ENCODE measurements at places on chromosomes 4 and X. TPM values are rescaled to one million over a fixed set of nuclear protein-coding genes. Genes with fewer than 3 reads are reported as not detected.

GRCh38 chr4:30720661-30721184, 554 bp downstream of the PCDH7 start:
- DNase-seq: peak; percentile 34

DNA sequence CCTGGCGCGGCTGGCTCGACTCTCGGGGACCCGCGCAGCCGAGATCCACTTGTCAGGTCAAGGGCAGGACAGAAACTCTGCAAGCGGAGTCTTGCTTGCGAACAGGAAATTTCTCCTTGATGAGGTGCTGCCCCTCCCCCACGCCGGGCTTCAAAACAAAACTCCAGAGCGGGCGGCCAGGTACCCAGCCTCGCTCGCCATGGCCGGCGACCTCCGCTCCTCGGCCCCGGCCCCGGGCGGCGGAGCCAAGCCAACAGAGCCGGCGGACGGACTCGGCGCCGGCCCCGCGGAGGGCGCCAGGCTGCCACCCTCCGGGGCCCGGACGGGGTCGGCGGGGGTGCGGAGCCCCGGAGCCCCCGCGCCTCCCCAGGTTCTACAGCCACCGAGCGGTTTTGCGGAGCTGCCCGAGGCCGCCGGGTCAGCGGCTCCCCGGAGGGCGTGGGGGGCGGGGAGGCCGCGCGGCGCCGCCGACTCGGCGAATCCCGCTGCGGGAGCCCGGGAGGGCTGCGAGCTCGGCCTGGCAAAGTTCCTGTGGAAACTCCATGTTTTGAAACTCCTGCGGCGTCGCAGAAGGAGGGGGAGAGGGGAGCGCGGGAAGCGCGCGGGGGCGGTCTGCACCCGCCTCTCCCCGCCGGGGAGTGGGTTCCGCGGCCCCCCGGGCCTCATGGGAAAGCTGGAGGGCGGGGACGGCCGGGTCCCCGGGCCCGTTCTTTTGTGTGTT, 11.7 kb upstream of the BCOR start:
- no peak for DNase-seq

DNA sequence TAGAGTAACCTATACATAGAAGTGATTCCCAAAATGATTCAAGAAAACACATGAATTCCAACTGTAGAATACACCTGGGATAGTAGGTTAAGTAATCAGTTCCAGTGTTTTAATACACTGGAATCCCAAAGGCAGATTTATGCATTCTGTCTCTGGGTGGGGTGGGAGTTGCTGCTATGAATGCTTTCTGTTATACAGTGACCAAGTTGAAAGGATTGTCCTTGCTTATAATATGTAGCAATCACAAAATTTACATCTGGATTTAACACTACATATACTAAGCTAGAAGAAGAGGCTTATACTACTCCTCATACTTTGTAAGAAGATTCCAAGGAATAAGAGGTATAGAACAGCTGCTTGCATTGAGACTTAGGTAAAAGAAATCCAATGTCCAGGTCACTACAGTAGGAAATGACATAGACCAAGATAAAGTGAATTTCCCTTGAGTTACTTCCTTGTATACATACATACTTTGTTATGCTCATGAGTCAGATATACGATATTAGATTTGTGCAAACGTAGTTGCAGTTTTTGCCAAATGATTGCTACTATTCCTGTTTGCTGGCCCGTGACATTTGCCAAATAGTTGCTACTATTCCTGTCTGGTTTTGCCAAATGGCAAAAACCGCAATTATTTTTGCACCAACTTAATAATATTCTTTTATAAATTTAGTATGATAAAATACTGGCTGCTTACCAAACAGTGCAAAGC, 210.5 kb upstream of the DIAPH2 start:
- no peak for DNase-seq

DNA sequence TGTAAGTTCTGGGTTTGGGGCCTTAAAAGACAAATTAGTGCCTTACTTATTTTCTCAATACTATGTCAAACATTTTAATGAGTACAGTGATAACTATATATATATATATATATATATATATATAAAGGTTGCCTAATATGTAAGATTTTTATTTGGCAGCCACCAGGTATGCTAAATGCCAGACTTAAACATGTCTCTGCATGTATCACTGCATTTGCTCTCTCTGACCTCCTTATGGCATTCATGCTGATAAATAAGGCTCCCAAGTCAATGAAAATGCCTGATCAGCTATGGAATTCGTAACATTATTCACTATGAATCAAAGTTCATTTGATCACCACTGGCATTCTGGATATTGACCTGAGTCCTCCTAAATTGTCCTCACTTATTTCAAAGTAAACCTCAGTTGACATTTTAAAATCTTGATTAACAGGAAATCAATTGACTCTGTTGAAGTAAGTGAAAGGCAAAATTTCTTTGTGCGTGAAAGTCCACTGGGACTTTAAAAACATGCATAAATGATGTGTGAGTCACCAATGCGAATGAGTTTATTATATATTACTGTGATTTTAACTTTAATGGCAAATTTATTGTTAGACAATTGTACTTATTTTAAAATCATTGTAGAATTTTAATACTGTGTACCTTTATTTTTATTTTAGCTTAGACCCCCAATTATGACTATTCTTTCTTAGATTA, 29.2 kb upstream of the AREG start:
- no peak for DNase-seq

DNA sequence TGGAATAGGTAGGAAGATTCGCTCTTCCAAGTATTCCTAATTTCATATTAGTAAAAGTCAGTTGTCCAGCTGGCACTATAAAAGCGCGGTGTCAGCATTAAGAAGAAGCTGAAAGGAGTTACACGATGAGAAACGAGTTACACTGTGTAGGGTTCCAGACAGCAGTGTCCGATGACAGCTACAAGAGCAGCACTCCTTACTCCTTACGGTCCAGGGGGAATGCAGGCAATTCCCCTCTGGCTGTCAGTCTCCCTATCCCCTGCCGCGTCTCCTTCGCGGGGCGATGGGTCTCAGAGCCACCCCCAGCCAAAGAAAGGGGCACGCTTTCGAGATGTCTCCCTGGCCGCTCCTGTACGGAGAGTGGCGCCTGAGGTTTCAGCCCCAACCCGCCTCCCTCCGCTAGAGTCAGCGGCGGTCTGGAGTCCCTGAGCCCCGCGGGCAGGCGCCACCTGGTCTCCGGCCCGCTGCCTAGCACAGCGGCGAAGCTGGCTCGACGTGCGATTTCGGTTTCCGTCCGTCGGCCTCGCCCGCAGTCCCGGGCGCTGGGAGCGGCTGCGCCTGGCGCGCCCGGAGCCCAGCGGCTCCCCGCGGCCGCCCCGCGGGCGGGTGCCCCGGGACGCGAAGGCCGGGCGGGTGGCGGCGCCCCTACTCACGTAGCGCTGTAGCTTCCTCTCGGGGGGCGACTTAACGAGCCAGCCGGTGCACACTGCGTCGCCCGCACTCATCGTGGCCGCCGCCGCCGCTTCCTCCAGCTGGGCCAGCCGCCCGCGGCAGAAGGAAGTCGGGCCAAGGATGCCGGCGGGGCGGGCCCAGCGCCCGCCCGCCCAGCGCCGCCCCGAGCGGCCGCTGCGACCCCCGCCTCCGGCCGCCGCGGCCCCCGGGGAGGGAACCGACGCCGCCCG, at the start of gene GAB3:
Gene GAB3, minus strand, starts transcription at position 777 of the 902 bp plus-strand sequence. Its CDS starts 52 bp downstream, at position 725.
- DNase-seq: peak; percentile 70

GRCh38 chr4:40375620-40376019, 40.5 kb downstream of the CHRNA9 start:
- DNase-seq: no peak

GRCh38 chrX:55767100-55767499, 49.6 kb downstream of the RRAGB start:
- DNase-seq: no peak

DNA sequence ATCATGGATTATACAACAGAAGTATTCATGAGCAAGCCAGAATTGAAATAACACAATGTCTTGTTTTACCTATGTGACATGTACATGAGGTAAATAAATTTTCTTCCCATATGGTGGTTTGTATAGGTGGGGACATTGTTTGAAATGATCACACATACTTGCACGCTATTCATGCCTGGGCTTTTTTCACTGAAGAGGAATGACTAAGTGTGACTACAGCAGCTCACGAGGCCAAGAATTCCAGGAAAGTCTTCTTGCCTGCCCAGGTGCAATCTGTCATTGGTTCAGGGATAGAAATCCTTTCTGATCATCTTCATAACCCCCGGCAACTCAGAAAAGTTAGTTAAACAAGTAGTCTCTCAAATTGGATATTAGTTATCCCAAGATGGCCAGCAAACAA, 36.3 kb upstream of the AREG start:
- DNase-seq: no peak

- no peak for DNase-seq
These were observed 20.2 kb downstream of the GYG2 start for GRCh38 chrX:2848871-2849301.

GRCh38 chr4:39102297-39102696, 40.3 kb downstream of the KLHL5 start:
- DNase-seq: no peak

DNA sequence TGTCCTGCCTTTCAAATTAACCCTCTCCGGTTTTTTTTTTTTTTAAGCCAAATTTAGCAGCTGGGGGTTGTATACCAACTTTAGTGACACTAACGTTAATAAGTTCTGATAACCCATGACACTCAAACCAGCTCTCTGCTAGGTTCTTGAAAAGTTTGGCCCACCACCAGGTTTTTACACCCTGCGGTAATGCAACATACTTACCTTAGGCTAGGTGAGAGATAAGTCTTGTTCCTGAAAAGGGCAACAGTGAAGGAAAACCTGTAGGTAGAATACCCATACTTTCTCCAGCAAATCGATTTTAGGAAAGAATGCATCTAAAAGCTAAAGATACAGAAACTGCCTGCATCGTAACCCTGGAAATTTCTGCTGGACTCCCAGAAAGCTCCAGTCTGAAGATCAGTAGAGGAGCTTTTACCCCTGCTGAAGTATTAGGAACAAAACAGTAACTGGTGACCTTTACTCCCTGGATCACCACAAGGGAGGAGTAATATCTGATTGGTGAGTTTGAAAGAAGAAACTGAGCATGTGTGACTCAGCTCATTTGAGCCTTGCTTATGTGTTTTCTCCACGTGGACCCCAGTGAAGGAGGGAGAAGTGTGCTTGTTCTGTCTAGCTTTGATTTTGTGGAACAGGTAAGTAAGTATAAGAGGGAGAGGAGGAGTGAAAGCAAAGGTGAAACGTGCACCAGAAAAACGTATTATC, 34.4 kb upstream of the COX18 start:
- no peak for DNase-seq

DNA sequence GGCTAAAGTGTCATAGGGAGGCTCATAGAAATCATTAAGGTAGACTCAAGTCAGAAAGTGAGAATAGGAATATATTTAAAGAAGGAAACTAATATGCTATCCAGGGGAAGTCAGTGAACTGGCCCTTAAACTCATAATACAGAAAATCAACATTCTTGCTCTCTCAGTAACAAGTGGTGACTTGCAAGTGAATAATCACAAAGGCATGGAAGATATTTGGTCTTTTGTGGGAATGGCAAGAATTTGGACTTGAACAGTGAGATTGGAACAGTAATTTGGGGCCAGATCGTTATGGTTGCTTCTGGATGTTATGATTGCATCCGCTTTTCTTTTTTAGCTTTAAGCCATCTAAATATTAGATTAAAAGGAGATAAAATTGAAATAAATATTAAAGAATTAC, 103.8 kb downstream of the TBC1D19 start:
- no peak for DNase-seq

DNA sequence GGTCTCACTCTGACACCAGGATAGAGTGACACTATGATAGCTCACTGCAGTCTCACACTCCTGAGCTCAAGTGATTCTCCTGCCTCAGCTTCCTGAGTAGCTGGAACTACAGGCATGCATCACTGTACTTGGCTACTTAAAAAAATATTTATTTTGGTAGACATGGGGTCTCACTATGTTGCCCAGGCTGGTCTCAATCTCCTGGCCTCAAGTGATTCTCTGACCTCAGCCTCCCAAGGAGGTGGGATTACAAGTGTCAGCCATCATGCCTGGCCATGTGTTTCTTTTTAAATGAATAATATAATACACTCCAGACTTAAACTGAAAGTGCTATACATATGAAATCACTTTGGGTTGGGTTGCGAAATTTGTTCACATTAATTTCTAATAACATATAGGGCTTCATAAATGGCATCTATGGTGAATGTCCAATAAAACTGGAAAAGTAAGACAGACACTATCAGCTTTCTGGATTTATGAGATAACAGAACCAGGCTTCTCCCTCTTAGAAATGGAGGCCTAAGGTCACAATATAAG, 48.0 kb downstream of the SEC24D start:
- no peak for DNase-seq

GRCh38 chr4:181007751-181008150, 1235.5 kb upstream of the TENM3 start:
- DNase-seq: no peak

- DNase-seq: peak; percentile 57
These were observed 885 bp downstream of the CCDC110 start for GRCh38 chr4:185470501-185471195.

DNA sequence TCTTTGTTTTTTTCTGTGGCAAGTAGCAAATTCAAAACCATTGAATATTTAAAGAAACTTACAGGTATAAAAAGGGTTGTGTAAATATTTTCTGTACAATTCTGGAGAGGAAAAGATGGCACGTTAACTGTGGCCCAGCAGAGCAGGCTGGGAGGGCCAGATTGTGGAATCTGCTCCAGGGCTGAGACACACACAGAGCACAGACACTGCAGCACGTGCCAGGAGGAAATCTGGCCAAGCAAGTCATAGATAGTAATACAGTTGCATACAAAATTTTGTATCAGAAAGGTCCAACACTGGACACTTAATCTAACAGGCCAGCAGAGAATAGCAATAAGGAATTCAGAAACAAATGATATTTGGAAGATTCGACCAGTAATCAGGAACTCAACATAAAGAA, 763.7 kb downstream of the PDHA2 start:
- no peak for DNase-seq

DNA sequence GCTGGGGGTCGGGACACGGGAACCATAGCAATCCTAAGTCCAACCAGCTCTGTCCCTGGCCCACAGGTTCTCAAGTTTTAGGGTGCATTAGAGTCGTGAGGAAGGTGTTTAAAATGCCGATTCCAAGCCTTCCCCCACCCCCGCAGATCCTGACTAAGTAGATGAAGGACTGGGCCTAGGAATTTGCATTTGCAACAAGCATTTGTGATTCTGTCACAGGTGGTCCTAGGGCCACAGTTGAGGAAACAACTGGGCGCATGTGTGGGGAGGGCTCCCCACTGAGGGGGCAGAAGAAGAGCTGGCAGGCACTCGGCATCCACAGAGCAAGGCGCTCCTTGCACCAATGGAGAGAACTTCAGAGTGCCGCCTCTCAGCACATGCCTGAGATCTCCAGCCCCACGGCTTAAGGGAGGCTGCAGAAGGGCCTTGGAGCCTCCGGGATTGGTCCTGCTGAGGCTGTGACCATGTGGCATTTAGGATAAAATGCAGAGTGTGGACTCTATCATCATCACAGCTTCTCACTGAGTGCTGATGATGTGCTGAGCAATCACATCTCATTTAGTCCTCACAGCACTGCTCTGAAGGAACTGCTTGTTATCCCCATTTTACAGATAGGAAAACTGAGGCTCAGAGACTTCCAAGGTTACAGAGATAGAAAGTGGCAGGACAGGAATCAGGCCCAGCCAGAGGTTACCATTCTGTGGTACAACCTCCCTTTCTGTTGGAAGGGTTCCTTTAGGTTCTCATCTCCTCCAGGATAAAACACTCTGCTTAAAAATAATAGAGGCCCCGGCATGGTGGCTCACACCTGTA, 16.7 kb downstream of the SEL1L3 start:
- no peak for DNase-seq

The VEGFD gene
- total RNA-seq: not detected

The KDR gene
- not detected for total RNA-seq

The RENBP gene
- total RNA-seq: 18.8 TPM

The IQCM gene
- total RNA-seq: not detected

The TMPRSS11B gene
- total RNA-seq: not detected

The CXCL1 gene
- not detected for total RNA-seq

The MAGEB1 gene
- not detected for total RNA-seq

The TCP11X2 gene
- not detected for total RNA-seq

The CDKN2AIP gene
- total RNA-seq: 38.8 TPM

The SULT1B1 gene
- 2.8 TPM for total RNA-seq

Measured in activated naive CD8-positive, alpha-beta T cell treated with anti-CD3 and anti-CD28 coated beads, Interleukin-2, amount 10 ng/mL, durations not matched to agents 7 days and 5 days (primary cell).